ENCODE measurements at places on chromosomes 12 and 14.

- no peak for DNase-seq
- H3K36me3 ChIP-seq = no peaks in the 10 kb centered on the region
- no peak overlapping the region for H3K4me3 ChIP-seq
- H3K4me1 ChIP-seq = peaks cover 15% of the 10 kb centered on the region
- no peak overlapping the region for H3K27ac ChIP-seq
Measured at GRCh38 chr14:103832046-103832445, 15.3 kb downstream of the PPP1R13B start.

DNA sequence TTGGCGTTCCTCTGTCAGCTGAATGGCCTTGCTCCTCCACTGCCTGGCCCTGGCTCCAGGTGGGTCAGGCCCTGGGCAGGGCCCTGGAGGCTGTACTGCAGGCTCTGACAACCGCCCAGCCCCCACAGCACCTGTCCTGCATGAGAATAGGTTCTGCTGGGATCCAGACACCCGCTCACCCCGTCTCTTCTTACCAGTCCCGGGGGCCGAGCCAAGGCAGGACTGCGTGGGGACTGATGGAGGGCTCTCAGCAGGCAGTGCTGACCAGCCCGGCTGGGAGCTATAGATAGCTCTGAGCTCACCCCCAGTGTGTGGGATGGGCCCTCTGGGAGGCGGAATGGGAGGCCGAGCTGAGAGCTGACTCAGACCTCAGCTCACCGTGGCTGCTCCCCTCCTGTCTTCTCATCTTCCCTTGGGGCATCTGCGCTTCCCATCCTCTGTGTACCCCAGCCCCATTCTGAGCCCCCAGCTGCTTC, 39.6 kb downstream of the TEAD4 start:
- H3K27me3 ChIP-seq = peaks cover 3% of the 10 kb centered on the region
- H3K27ac ChIP-seq = no peak overlapping the region
- H3K4me3 ChIP-seq = no peak overlapping the region

- no peaks in the 10 kb centered on the region for H3K36me3 ChIP-seq
- no peak for DNase-seq
- H3K27me3 ChIP-seq = no peaks in the 10 kb centered on the region
- no peak overlapping the region for H3K27ac ChIP-seq
- no peaks in the 10 kb centered on the region for H3K4me1 ChIP-seq
- H3K4me3 ChIP-seq = no peak overlapping the region
Measured at GRCh38 chr12:52178984-52179383, 12.8 kb downstream of the KRT80 start.

GRCh38 chr14:69483765-69484443, 624 bp upstream of the PLEKHD1 start:
- peaks cover 56% of the 10 kb centered on the region for H3K27me3 ChIP-seq
- no peaks in the 10 kb centered on the region for H3K36me3 ChIP-seq
- H3K4me3 ChIP-seq = no peak overlapping the region
- DNase-seq = no peak
- no peak overlapping the region for H3K27ac ChIP-seq

- no peak overlapping the region for H3K4me3 ChIP-seq
- H3K36me3 ChIP-seq = no peaks in the 10 kb centered on the region
- peaks cover 25% of the 10 kb centered on the region for H3K4me1 ChIP-seq
- H3K27me3 ChIP-seq = no peaks in the 10 kb centered on the region
Measured at GRCh38 chr12:1093166-1093751, 102.2 kb downstream of the ERC1 start.

- H3K4me1 ChIP-seq = no peaks in the 10 kb centered on the region
- no peak overlapping the region for H3K27ac ChIP-seq
- H3K4me3 ChIP-seq = no peak overlapping the region
- H3K36me3 ChIP-seq = no peaks in the 10 kb centered on the region
- no peak for DNase-seq
Measured at GRCh38 chr12:95582230-95583058, 31.2 kb upstream of the USP44 start.
